ENCODE measurements at places on chromosomes 2 and 18.

DNA sequence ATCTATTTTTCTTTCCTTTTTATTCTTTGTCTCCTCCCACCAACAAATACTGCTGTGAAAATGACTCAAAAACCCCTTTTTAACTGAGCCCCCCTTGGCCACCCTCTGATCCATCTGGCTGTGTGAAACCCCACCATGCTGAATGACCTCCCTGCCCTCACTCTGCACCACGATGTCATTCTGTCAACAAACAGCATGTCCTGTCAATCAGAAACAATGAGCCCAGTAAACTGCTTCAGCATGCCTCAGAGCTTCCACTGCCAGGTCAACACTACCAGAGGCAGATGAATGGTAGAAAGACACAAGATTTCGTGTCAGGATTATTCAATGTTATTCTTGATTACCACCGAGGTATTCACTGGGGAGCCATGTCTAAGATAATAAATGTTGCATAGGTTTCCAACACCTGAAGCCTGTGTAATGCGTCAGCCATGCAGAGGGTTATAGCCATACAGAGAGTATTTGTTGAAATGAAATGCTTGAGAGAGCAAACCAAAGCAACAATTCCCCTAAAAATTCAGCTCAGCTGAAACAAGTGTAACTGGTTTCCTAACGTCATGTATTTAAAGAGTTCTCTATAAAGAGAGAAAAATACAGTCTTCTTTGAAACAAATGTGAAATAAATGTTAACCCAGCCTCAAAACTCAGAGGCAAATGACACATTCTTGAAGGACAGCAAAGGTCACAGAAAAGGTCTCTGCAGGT lies 76.7 kb downstream of the LRP2 start:
- no peak for DNase-seq

DNA sequence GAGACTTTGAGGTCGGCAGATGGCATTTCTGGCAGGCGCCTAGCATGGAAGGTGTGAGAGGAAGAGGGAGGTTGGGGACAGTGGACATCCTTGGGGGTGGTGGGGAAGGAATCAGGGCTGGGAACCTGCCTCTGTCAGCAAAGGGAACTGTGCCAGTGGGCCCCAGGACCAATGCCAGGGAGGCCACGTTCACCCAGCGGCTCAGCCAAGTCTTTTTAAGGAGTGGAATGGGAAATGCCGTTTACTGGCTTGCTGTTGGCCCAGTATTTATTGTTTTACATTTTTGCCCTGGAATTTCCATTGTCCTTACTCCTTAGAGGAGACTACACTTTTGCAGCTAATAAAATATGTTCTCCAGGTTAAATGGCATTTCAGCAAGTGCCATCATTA lies 135.2 kb downstream of the MCFD2 start:
- DNase-seq, result no peak

- DNase-seq, result no peak
Observed at GRCh38 chr18:54023471-54023870, 201.0 kb downstream of the MBD2 start.

GRCh38 chr2:42267530-42267929 lies 93.5 kb downstream of the COX7A2L start:
- DNase-seq, result no peak

DNA sequence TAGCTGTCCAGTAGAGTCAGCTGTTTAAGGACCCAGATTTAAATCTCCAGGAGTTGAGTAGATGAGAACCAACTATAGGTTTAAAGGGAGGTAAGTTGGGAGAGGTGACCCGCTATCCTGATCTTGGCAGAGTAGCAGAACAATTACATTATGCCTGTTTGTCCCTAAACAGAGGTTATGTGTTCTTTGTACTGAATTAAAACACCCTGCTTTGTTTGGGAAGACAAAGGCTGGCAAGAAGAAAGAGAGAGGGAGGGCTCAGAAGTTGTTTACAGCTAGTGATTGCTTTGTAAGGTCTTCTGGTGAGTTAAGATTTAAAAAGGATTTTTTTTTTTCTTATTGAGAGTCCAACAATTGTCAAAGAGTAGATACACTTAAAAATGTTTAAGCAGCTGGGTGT lies 37.3 kb downstream of the USP14 start:
- DNase-seq, result no peak

- DNase-seq, result no peak
Observed at GRCh38 chr18:10131460-10132395, 217.9 kb downstream of the VAPA start.

- DNase-seq, result peak; percentile 38
Observed at GRCh38 chr2:207143215-207144172, 22.3 kb downstream of the KLF7 start.

DNA sequence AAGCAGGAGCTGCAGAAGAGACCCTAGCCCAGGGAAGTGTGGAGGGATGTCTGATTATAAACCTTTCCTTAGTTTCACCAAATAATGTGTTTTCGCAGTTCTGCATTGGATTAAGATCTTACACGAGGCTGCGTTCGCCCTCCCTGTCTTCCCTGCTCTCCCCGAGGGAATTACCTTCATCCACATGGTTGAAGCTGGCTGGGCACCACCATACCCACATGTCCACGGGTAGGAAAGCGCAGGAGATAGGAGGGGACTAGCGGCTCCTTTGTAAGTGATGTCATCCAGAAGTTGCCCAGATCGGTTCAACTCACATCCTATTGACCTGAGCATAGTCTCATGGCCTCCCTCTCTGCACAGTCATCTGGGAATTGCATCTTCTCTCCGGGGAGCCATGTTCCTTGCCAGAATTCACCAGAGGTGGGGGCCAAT lies 1.1 kb downstream of the TTL start:
- DNase-seq, result no peak

DNA sequence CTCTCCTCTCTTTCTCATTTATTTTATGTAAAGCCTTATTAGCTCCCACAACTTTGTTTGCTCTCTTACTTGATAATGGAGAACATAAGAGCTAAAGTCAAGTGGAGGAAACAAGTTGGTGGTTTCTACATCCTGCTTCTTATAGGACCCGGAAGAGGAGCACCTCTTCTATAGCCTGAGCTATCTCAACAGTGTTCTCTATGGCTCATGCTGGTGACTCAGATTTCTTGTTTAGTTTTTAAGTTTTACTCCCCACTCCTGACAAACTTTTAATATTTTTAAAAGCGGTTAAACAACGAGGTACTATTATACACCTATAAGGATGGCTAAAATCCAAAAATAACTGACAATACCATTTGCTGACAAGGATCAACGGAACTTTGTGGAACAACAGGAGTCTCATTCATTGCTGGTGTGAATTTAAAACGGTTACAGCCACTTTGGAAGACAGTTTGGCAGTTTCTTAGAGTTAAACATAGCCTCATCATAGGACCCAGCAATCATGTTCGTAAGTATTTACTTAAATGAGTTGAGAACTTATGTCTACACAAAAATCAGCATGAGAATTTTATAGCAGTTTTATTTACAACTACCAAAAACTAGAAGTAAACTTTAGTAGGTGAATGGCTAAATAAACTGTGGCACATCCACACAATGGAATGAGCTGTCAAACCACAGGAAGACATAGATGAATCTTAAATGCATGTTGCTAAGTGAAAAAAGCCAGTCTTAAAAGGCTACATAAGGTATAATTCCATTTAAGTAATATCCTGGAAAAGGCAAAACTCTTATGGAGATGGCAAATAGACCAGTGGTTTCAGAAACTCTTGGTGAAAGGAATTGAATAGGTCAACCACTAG lies 12.7 kb upstream of the CDC42EP3 start:
- no peak for DNase-seq

DNA sequence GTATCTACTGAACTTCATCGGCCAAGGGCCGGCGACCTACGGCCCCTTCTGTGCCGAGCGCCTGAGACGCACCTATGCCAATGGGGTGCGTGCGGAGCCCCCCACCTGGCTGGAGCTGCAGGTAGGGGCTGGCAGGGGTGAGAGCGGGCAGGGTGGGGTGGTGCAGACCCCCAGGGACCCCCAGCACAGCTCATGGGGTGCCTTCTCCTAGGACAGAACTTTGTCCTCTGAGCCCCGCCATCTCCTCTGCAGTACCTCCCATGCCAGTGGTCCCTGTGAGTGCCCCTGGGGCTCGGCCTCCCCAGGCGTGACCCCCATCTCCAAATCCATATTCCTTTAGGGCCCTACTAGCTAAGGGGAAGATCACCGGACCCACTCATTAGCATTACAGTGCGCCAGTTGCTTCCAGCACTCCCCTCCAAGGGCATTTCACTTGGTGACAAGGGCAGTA lies 23.9 kb upstream of the GPR17 start:
- peak; percentile 5 for DNase-seq

DNA sequence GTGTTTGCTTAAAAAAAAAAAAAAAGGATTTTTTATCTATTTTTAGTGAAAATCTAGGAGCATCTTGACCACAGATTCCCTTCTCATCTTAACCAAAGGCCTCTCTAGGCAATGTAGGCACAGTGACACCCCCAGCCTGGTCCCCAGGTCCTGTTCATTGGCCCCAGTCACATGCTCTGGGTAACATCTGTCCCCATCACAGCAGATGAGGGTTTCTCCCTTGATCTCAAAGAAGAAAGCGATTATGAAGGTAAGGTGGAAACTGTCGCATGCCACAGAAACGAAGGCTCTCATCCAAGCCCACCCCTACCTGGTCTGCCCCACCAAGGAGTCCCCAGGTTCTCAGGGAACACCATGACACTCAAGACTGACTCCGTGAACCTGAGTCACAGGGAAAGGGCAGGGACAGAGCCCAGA lies 4.7 kb downstream of the HS6ST1 start:
- peak; percentile 8 for DNase-seq

- DNase-seq, result no peak
Observed at GRCh38 chr2:238487134-238487533, 60.4 kb downstream of the ASB1 start.

DNA sequence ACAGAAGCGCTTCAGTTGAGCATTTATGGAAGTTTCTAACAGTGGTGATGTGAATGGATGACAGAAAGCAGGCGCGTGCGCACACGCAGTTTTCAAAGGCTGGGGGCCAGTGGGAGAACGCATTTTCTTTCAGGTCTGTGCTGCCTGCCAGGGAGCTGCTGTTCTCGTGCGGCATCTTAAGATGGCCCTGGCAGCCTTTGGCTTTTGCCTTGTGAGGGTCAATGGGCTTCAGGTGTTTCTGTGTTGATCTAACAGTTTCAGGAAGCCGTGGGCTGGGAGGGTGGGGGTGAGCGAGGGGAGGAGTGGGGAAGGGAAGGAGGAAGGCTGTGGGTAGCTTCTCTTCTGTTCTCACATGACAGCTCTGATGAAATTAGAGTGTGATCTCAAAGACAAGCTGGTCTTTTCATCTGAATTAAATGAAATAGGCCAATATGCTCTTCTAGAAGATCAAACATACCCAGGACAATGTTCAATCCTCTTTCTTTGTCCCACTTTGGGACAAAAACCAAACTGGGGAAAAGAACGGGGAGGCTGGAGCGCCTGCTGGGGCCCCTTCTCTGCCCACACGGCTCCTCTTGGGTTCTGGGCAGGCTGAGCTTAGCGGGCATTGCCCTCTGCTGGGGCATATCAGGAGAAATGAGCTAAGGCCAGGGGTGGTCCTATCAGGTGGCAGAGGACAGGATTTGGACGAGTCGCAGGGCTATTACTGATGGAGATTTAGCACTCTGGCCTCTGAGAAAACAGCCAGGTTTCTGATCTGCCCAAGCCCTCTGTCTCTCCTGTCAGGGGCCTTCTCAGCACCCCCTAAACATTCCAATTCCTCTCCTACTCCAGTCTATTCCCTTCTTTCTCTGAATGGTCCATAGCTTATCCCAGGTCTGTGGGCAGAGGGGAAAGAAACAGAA lies 126.2 kb upstream of the LGALSL start:
- peak; percentile 65 for DNase-seq

GRCh38 chr2:222169346-222169745 lies 129.5 kb downstream of the PAX3 start:
- DNase-seq, result no peak

- no peak for DNase-seq
Observed at GRCh38 chr2:214902286-214902685, 92.8 kb upstream of the BARD1 start.

GRCh38 chr2:50582164-50582563 lies 449.8 kb downstream of the NRXN1 start:
- no peak for DNase-seq

- no peak for DNase-seq
Observed at GRCh38 chr18:13758622-13759021, 32.1 kb downstream of the RNMT start.

DNA sequence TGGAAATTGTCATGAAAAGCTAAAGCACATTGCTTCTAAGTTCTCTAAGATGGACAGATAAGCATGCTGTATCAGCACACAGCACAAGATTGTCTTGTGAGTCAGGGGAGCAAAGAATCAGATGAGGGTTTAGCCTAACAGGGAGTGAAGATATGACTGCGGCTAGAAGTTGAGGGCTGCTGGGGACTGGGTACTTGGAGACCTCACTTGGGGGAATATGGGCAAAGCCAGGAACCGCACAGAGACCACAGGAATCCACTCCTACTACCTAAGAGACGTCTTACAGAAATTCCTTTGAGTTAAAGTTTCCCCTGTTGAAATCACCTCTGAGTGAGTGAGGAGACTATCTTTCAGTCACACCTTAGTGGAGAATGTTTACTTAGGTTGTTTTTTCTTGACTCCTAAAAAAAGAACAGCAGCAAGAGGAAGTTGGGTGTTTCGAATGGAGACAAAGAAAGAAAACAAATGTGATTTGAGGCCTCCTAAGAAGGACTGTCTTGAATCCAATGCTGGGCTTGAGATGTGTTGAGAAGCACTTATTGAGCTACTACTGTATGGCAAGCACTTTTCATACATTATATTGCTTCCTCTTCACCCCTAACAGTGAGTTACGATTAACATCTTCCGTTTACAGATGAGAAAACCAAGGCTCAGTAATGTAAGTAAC lies 100.7 kb downstream of the ANKRD44 start:
- no peak for DNase-seq

- DNase-seq, result no peak
Observed at GRCh38 chr18:69689121-69689759, 258.4 kb downstream of the CD226 start.

DNA sequence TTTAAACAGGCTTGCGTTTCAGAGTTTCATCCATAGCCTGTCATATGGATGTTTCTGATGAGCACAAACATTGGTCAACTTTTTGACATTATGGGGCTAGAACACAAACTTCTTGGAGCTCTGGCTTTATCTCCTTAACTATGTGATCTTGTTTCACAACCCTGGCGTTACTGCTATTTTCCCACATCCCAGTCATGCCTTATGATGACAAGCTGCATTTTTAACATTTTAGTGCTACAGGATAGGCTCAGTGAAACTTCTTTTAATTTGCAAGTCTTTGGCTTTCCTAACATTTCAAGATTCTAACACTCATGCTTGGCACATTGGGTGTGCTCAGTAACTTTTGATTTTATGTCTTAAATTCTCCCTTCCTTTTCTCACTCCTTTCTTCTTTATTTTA lies 21.0 kb upstream of the PDE1A start:
- no peak for DNase-seq

- DNase-seq, result no peak
Observed at GRCh38 chr2:139366681-139367080, 586.5 kb upstream of the NXPH2 start.

GRCh38 chr18:49827996-49828395 lies 14.7 kb upstream of the ACAA2 start:
- no peak for DNase-seq

DNA sequence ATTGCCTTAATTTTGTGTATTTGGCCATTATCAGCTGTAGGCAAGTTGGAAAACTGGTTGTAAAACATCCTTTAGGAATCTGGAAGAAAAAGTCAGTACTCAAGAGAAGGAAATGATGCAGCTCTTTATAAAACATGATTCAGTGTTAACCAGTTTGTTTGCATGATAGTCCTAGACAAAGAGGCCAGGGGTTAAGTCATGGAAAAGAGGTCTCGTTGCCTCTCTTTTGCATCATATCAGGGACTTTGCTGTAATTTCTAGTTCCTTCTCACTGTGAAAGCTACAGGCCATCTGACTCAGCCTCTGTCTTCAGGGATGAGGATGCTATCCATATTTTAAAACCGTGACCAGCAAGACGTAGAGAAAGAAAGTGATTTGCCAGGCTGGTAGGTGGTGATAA lies 38.0 kb downstream of the NPAS2 start:
- no peak for DNase-seq

Measured in stimulated activated naive CD8-positive, alpha-beta T cell treated with anti-CD3 and anti-CD28 coated beads, Interleukin-15, amount 100 ng/mL, for 72 hours (primary cell).